ENCODE measurements at places on chromosomes 16 and 17.

DNA sequence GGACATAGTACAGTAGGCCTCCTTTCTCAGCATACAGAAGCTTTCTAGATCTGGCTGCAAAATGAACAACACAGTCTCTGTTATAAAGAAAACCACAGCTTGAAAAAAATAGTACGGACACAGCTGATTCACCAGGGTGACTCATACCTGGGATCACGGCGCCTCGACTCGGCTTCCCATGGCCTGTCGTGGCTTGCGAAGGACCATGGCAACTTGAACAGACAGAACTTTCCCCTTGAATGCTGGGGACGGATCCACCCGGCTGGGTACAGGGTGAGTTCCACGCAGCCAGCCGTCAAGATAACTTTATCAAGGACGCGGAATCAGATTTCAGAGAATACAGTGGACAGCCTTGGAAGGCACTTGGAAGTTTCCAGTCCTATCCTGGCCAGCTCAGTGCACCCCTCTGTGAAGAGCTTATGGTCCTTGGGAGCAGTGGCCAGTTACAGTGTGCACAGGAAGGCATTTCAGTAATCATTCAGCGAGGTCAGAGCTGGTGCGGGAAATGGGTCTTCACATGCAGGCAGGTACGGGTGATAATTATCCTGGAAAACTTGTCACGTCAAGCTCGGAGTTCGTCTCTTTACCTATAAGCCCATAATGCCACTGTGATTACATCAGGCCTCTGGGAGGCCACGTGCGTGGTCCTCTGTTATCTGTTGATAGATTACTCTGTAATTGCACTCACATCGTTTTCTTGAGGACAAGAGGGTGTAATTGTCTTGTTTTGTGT, 57.9 kb upstream of the MAF start:
- DNase-seq: no peak

DNA sequence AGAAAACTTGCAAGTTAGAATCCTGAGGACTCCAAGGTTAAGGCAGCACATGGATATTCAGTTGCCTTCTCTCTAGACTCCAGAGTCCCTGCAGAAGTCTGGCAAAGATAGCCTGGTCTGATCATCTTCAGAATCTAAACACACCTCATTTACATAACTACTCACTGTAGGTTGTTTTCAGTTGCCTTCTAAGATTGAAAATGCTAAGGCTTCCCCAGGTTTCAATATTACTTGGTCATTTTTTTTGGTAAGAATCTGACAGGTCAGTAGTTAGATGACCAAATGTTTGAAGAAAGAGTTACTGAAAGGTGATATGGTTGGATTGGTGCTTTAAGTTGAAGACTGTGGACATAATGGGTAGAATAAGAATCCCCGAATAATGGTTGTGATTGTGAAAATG, 205.4 kb upstream of the KCNJ16 start:
- DNase-seq: no peak

- no peak for DNase-seq
These were observed 85.5 kb downstream of the ZDHHC7 start for GRCh38 chr16:84925773-84926372.

GRCh38 chr17:72754513-72754912, 338.0 kb downstream of the SLC39A11 start:
- no peak for DNase-seq

GRCh38 chr17:31825961-31826691, 32.9 kb downstream of the COPRS start:
- DNase-seq: no peak

DNA sequence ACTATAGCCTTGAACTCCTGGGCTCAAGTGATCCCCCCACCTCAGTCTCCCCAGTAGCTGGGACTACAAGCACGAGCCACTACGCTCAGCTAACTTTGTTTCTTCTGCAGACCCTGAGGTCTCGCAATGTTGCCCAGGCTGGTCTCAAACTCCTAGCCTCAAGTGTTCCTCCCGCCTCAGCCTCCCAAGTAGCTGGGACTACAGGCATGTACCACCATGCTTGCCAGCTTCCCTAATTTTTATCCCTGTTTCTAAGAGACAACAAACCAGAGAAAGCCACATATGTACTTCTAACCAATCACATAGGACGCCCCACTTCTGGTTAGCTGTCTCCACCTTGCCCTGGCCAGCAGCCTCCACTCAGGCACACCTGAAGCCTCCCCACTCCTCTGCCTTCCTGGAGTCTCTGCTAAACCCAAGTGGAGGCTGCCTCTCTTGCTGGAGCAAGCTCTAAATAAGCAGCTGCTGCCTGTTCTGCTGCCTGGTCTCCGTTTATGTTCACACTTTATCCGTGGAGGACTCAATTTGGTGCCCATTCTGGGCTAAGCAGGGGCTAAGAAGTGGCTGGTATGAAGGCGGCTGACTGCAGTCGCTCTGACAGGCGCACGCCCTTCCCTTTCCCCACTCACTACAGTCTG, 24.7 kb downstream of the NSMCE1 start:
- DNase-seq: no peak

GRCh38 chr16:81582655-81583441, 138.2 kb downstream of the CMIP start:
- DNase-seq: no peak

DNA sequence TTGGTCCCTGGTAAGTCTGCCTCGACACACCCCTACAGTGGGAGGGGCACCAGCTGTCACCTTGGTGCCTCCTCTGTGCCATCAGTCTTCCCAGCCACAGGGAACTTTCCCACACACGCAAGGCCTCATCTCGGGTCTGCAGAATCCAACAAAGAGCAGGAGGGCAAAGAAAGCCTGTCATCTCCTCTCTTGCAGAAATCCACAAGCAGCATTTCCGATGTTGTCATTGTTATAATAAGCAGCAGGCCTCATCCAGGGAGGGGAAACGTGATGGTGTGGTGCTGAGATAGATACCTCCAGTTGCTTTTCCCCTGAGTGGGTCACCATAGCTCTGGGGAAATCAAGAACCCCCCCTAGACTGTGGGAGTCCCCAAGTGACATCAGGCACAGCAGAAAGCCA, 110.4 kb downstream of the CMIP start:
- no peak for DNase-seq

DNA sequence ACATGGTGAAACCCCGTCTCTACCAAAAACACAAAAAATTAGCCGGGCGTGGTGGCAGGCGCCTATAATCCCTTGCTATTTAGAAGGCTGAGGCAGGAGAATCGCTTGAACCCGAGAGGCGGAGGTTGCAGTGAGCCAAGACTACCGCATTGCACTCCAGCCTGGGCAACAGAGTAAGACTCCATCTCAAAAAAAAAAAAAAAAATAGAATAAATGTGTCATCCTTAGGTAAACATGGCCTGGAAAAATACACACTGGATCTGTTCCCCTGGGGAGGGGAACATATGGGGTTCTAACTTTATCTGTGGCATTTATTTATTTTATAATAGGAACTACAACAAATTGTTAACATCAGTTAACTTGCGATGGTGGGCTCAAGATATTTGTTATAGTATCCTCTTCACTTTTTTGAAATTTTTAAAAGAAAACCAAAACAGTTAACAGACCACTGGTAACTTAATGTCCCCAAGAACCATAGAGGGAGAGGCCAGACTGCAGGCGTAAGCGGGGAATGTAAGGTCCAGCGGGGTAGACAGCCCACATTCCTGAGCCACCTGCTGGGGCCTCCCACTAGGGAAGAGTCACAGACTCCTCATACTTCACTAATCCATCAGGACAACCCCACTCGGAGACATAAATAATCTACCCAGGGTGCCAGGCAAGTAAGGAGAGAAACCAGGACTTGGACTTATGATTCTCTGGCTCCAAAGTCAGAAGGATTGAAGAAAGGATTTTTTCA, 12.5 kb upstream of the TXNDC11 start:
- DNase-seq: no peak

DNA sequence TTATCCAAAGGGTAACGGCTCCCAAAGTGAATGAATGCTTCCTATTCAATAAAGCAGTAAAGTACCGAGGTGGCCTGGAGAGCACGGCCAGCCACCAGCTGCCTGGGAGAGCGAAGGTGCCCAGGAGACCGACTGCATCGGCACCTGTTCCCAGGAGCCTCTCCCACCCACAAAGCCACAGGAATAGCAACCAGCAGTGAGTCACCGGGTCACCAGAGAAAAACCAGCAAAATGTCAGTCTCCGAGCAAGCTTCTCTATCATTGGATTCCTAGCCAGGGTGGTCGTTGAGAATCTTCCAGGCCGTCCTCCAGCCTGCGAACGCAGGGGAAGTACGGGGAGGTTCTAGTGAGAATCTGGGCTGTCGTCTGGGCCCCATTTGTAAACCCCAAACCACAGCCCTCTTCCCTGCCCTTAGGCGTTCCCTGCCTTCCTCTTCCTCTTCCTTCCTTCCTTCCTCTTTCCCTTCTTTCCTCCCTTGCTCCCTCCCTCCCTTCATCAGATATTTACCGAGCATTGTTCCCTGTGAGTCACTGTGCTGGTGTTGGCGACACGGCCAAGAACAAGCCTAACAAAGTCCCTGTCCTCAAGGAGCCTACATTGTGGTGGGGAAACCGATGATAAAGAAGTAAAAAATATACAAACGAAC, 114.6 kb downstream of the SLC39A11 start:
- no peak for DNase-seq

GRCh38 chr17:1995321-1995892, 29.7 kb downstream of the RTN4RL1 start:
- no peak for DNase-seq

DNA sequence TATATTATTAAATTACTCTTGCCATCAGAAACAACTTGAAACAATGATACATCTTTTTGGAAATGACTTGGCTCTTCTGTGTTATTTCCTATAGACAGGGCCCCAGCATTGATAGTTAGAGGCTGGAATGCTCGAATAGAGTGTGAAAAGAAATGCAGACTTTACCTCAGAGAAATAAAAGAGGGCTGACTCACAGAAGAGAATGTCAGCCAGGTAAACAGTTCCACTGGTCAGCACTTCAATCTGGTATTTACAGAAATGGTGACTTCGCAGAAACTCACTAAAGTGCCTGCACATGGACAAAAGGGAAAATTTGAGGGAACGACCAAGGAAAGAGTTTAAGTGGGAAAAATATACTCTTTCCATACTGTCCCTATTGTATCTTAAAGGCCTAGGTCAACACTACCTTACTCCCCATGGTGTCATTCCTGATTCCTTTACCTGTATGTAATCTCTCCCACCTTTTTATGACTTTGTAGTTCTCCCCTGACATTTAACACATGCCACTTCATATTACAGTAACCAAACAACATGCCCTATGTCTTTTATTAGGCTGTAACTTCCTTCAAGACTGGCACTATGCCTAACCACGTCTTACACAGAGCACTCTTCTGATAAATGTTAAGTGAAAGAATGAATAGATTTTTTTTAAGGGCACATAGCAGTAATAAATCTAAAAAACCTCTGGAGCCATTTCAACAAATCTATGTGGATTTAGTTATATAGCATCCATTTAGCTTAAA, 36.7 kb downstream of the AKAP10 start:
- DNase-seq: no peak

DNA sequence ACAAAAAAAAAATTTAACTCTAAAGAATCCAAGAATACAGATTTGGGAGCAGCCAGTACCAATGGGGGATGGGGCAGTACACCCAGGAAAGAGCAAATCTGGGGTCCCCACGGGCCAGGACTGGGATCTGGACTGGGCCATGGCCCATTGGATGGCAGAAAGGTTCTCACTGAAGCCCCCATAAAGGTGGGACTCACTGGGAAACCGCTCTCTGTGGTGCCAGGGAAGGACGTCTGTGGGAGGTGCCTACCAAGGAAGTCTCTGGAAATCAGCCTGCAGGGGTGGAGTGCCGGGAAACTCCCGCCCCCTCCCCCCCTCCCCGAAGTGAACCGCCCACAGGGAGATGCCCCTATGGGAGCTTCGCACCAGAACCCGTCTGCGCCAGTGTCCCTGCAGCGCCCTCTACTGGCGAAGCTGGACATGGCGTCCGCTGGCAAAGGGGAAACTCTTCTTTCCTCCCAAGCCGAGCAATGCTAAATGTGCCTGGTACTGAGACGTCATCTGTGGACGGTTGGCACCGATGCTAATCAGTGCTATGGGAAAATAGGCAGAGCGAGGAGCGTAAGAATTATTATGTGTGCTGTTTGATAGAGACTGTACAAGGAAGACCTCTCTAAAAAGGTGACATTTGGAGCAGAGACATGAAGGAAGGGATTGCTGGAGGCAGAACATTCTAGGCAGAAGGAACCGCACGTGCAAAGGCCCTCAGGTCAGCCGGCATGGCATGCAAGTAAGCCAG, 671.1 kb downstream of the WWOX start:
- DNase-seq: no peak

GRCh38 chr16:58421059-58421458, 28.8 kb downstream of the GINS3 start:
- no peak for DNase-seq

DNA sequence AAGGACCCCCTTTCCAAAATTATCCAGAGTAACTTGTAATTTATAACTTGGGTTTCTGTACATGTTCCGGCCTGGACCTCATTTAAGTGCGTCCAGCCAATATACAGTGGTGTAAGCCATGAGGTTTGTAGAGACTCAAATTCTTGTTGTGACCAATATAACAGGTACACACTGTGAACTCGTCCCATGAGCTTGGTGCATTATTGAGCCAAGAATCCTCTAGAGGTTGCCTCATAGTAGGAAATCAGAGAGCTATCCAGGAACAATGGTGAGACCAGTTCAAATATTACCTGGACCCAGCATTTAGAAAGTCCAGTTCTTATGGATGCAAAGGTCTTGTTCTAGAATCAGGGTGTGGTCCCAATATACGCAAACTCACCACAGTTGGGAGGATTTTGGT, 138.2 kb downstream of the NPIPB5 start:
- no peak for DNase-seq

- no peak for DNase-seq
These were observed 33.2 kb upstream of the MEAK7 start for GRCh38 chr16:84537491-84538151.

- DNase-seq: no peak
These were observed 7.8 kb downstream of the MYO15B start for GRCh38 chr17:75595284-75595919.

DNA sequence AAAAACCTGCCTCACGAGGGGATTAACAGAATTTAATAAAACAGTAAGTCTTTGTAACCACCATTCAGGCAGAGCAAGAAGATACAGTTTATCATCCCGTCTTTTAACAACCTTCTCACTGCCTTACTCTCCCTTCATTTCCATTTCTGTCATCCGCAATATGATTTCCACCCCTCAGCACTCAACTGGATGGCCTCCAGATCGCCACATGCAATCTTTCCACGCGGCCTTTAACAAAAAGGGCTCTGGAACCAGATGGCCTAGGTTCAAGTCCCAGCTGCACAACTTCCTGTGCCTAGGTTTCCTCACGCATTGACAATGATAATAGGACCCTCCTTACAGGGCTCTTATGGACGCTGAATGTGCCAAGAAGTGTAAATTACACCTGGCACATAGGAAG, 103.6 kb downstream of the GAS7 start:
- DNase-seq: no peak

GRCh38 chr16:11836650-11837244, 14.6 kb downstream of the RSL1D1 start:
- no peak for DNase-seq

GRCh38 chr17:34859652-34860051, 101.6 kb downstream of the CCT6B start:
- no peak for DNase-seq

DNA sequence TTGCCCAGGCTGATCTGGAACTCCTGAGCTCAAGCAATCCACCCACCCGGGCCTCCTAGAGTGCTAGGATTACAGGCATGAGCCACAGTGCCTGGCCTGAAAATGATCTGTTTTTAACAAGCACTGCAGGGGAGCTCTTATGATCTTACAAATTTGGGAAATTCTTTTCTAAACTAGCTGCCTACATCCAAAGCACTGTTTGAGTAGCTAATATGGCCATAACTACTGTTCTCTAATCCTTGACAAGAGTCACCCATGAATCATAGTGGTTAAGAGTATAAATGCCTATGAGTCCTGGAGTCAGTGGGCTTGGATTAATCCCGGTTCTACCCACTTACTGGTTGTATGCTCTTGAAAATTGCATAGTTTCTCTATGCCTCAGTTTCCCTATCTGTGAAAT, 1.4 kb upstream of the CPPED1 start:
- DNase-seq: no peak
